ENCODE measurements at places on chromosomes 6 and 20.

GRCh38 chr20:41334443-41335421, 5.9 kb upstream of the LPIN3 start:
- no peak for DNase-seq

GRCh38 chr6:113636357-113636824, 220.8 kb upstream of the MARCKS start:
- no peak for DNase-seq

DNA sequence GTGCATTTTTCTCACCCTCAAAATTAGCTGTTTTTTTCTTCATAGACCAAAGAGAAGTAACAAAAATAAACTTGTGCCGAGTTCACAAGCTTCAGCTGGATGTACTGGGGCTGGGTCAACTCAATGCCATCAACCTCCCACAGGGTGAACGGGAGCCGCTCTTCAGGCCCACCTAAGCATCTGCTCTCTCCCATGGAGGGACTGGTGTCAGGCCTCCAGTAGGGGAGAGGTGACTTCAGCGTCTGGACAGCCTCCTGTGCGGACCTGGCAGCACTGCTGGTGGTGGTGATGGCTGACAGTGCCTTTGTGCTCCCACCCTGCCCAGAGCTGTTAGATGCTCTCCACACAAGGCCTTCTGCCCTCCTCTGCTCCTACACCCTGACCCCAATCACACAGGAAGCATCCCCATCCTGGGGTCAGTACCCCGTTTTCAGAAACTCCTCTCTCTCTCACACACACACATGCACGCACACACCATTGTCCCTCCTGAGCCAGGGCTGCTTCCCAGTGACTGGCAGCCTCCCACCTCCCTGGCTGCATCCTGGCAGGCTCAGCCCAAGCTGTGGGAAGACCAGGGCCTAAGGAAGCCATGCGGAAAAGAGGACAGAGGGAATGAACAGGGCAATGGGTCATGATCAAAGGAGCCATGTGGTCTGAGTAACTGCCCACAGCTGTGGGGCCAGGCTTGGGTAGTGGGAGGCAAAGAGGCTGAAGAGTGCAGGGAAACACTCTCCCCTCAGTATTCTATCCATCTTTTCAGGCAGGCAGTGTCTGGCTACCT, 17.7 kb downstream of the CST8 start:
- no peak for DNase-seq

- DNase-seq: no peak
These were observed 25.3 kb downstream of the NRN1 start for GRCh38 chr6:5981126-5982026.

DNA sequence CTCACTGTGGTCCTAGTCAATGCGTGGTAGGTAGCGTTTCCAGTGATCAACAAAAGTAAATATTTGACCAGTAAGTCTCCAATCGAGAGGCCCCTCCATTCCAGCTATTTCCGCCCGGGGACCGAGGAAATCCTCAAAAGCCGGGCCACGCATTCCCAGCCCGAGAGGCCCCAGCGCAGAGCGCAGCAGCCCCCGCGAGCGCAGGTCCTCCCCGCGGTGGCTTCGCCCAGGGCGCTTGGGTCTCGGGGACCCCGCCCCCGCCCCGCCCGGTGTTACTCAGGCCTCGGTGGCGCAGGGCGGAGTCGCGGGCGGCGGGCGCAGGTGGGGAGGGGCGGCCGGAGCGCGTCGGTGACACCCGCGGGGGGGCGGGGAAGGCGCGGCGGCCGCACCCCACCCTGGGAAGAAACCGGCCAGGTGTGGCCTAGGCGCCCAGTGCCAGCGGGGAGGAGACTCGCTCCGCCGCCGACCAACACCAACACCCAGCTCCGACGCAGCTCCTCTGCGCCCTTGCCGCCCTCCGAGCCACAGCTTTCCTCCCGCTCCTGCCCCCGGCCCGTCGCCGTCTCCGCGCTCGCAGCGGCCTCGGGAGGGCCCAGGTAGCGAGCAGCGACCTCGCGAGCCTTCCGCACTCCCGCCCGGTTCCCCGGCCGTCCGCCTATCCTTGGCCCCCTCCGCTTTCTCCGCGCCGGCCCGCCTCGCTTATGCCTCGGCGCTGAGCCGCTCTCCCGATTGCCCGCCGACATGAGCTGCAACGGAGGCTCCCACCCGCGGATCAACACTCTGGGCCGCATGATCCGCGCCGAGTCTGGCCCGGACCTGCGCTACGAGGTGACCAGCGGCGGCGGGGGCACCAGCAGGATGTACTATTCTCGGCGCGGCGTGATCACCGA, at the start of gene DSP:
DSP (plus strand) TSS at position 497 of the 890 bp plus-strand sequence; CDS start at position 742, 245 bp downstream.
- DNase-seq: peak; percentile 13

- no peak for DNase-seq
These were observed 1.2 kb downstream of the TCEA2 start for GRCh38 chr20:64064145-64064698.

DNA sequence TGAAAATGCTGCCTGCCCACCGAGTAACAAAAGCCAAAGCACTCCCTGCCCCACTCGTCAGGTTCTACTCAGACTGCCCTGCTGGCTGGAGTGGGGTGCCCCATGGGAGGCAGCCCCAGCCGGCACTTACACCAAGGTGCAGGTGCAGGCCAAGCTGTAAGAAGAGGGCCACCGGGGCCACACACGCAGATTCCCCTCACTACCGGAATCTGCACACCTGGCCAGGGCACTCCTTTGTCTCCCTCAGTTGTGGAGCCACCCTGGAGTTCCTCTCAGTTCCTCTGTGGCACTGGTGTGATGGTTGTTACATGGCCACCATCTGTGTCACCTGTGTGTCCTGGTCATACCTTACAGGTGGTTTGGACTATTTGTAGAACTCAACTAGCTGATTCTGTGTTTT, 112.4 kb downstream of the FOXO3 start:
- DNase-seq: no peak

- DNase-seq: no peak
These were observed 41.5 kb downstream of the STXBP5 start for GRCh38 chr6:147245693-147246092.

Data from NCI-H1092 treated with DMSO at 0.1 percent for 48 hours (cell line).